Activated T-cell treated with anti-CD3 and anti-CD28 coated beads, Interleukin-2, amount 50 U/mL, for 72 hours (primary cell): ENCODE measurements at places on chromosomes 4 and X.

- no peak for DNase-seq
These were observed 826 bp downstream of the POU4F2 start for GRCh38 chr4:146639506-146639932.

- DNase-seq: no peak
These were observed 35.5 kb upstream of the ADH4 start for GRCh38 chr4:99179626-99180025.

GRCh38 chr4:109302361-109303139 lies at the start of gene COL25A1:
COL25A1 (minus strand) TSS chr4:109302658.
- DNase-seq: peak; percentile 47

GRCh38 chr4:61407642-61408618 lies 207.8 kb downstream of the ADGRL3 start:
- no peak for DNase-seq

DNA sequence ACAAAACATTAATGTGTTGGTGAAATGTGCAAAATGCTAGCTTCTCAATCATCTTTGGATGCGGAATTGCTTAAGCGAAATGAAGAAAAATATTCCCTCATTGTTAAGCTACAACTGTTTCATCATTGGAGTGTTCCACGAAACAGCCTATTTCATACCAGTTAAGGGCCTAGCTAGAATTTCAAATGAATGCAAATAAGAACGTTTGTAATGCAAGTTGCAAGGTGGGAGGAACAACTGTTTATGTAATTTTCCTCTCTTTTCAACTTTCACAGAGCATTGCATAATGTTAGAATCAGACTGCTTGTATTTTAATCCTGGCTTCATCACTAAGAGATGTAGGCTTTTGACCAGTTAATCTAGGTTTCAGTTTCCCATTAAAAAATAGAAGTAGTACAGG lies 480.1 kb downstream of the IL1RAPL1 start:
- DNase-seq: no peak

DNA sequence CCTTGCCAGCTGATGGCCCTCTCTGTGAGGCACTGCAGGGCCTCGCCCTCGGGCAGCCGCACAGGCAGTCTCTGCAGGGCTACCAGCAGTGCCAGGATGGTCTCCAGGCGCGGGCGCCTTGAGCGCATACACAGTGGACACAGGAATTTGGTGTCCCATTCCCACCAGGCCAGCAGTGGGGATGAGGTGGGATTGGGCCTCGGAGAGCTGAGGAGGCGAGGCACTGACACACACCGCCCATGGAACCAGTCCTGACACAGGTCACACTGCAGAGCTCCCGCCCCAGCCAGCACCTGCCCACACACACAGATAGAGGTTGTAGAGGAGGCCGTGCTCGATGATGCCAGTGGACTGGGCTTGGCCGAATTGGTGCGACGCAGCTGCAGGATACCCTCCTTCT lies 30.7 kb downstream of the KDM5C start:
- DNase-seq: no peak

DNA sequence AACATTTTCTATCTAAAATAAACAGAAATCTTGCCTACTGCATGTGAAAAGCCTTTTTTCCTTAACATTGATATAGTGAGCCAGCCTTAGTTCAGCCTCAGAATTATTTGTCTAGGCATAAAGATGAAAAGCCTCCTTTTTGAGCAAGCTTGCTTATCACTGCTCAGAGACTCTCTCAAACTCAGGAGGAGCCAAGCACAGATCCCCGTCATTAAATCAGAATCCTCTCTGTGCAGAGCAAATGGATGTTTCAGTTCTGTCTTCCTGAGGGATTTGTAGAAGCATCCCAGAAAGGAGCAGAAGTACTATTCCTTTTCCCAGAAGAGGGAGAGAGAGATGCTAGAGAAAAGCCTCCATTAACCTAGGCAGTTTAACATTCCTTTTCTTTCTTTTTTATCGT lies 186.9 kb upstream of the LNX1 start:
- DNase-seq: no peak

GRCh38 chr4:7531640-7531994 lies 96.9 kb upstream of the PSAPL1 start:
- no peak for DNase-seq

- DNase-seq: peak; percentile 62
These were observed 847 bp downstream of the PI4K2B start for GRCh38 chr4:25234390-25235370.

GRCh38 chrX:46584736-46585135 lies 11.2 kb downstream of the CHST7 start:
- no peak for DNase-seq

- no peak for DNase-seq
These were observed 42.3 kb upstream of the SRD5A3 start for GRCh38 chr4:55303760-55304165.

GRCh38 chr4:11507920-11508319 lies 79.2 kb upstream of the HS3ST1 start:
- no peak for DNase-seq

GRCh38 chrX:136165406-136165805 lies 18.1 kb downstream of the FHL1 start:
- no peak for DNase-seq

- DNase-seq: no peak
These were observed 193.5 kb downstream of the CFAP299 start for GRCh38 chr4:80529026-80529425.

DNA sequence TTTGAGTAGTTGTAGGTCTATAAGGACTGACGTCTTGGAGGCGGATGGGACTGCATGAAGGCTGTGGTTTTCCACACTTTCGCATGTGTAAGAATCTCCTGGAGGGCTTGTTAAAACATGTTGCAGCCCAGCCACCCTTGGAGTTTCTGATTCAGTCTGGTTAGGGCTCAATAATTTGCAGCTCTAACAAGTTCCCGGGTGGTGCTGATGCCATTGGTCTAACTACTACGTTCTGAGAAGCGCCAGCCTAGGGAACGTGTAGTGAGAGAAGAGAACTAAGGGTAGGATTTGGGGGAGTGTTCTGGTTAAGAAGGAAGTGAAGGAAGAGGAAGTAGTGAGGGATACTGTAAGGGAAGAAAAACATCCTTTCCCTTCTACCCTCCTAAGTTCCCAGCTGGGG lies 138.9 kb downstream of the LARP7 start:
- no peak for DNase-seq

GRCh38 chr4:83780053-83780733 lies 244.3 kb downstream of the GPAT3 start:
- no peak for DNase-seq

DNA sequence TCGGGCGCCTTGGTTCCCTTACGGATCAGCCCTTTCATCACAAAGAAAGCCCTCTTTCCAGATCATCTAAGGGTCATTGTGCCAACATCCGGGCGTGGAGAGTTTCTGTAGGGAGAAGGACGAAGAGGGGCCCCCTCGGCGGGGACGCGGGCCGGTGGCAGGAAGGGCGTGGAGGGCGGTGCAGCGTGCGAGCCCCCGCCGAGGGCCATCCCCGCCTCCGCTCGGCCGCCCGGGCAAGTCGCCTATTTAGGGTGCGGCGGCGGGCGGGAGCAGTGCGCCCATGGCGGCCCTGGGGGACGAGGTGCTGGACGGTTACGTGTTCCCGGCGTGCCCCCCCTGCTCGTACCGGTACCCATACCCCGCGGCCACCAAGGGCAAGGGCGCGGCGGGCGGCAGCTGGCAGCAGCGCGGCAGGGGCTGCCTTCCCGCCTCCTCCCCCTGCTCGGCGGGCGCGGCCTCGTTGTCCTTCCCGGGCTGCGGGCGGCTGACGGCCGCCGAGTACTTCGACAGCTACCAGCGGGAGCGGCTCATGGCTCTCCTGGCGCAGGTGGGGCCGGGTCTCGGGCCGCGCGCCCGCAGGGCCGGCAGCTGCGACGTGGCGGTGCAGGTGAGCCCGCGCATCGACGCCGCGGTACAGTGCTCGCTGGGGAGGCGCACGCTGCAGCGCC lies at the start of gene ZAR1:
ZAR1 (plus strand) TSS at position 241 of the 668 bp plus-strand sequence; CDS start at position 281, 40 bp downstream.
- no peak for DNase-seq

- no peak for DNase-seq
These were observed 14.8 kb downstream of the DOK7 start for GRCh38 chr4:3477750-3478430.

GRCh38 chr4:18882468-18882867 lies 860.9 kb upstream of the LCORL start:
- DNase-seq: no peak

GRCh38 chr4:176441594-176441993 lies 121.8 kb downstream of the SPCS3 start:
- DNase-seq: no peak

DNA sequence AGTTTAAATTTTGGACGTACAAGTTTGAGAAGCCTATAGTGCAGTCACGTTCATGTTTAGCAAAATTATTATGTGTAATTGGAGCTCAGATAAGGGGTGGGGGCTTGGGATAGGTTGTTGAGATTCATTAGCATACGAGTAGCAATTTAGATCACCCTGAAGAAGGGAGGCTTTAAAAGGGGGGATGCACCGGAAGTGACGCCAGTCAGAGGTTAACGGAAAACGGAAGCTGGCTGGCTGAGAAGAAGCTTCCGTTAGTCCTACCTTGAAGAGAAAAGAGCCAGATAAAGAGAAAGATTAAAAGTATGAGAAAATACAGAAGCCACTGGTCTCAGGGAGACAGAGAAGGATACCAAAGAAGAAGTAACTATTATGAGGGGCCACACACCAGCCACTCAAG lies 1.1 kb upstream of the NXT2 start:
- no peak for DNase-seq

GRCh38 chrX:132236121-132236520 lies 16.9 kb upstream of the RAP2C start:
- DNase-seq: no peak

GRCh38 chr4:40173470-40173875 lies 23.4 kb upstream of the RHOH start:
- no peak for DNase-seq

- no peak for DNase-seq
These were observed 95.4 kb downstream of the SLC2A9 start for GRCh38 chr4:9925750-9926439.

GRCh38 chrX:118560489-118560888 lies 64.9 kb downstream of the DOCK11 start:
- no peak for DNase-seq

DNA sequence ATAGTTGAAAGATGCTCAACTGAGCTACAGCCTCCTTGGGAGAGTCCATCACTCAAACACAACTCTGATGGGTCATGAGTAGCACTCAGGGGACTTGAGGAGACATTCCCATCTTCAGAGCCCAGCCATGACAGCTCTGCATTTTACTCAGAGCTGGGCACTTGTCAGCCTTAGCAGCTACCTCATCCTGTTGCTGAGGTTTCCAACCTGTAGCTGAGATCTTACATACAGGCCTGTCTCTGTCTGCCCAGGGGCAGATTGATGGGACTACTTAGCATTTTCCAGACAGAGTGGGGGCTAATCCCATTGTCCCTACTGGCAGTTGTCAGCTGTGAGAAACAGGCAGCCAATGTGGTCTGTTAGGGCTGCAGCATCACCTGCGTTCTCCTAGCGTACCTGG lies 3.5 kb downstream of the FHDC1 start:
- no peak for DNase-seq

GRCh38 chr4:129708784-129709183 lies 612.8 kb downstream of the C4orf33 start:
- DNase-seq: no peak

GRCh38 chr4:117447925-117448324 lies 362.5 kb upstream of the TRAM1L1 start:
- peak; percentile 2 for DNase-seq
